ENCODE measurements at places on chromosomes 3 and 15.

- DNase-seq, result no peak
These were observed 465.3 kb upstream of the AGTR1 start for GRCh38 chr3:148232389-148232788.

DNA sequence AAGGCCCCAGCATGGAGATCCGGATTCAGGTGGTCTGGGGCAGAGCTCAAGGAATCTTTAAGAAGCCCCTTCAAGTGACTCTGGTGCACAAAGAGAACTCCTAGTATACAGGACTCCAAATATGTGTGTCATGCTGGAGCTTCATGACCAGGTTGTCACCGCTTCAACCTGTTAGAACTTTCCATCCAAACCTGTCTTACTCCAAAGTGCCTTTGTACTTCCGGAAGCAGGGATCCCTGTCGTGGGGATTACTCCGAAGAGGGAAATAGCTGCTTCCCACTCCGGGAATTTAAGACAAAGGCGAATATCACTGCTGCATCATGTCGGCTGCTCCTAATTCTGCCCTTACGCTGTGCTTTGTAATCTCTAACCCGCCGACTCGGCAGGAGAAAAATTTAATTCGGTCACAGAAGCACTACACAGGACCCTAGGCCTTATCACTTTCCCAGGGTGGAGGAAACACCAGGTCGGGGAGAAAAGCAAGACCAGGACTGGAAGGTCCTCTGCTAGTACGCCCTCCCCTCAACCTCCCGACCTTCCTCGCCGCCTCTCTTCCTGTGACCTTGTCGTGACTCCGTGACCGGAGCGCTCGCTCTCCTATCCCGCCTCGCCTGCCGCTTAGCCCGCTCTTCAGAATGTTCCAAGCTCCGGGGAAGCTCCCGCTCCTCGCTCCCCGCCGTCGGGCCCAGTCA lies 730 bp downstream of the HIGD1A start:
- no peak for DNase-seq

- DNase-seq, result no peak
These were observed 227.7 kb upstream of the CNTN3 start for GRCh38 chr3:74842141-74842540.

DNA sequence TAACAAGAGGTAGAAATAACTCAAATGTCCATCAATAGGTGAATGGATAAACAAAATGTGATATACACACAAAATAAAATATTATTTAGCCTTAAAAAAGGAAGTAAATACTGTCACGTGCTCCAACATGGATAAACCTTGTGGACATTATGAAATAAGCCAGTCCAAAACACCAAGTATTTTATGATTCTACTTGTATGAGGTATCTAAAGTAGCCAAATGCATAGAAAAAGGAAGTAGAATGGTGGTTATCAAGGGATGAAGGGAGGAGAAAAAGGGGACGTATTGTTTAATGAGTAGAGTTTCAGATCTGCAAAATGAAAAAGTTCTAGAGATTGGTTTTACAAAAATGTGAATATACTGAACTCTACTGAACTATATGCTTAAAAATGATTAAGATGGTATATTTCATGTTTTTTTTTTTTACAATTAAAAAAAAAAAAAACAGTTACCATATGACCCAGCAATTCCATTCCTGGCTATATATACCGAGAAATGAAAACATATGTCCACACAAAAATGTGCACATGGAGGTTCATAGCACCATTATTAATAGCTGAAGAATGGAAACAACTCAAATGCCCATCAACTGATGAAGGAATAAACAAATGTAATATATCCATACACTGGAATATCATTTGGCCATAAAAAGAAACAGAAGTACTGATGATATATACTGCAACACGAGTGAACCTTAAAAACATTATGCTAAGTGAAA lies 29.1 kb upstream of the MAP6D1 start:
- DNase-seq, result no peak

DNA sequence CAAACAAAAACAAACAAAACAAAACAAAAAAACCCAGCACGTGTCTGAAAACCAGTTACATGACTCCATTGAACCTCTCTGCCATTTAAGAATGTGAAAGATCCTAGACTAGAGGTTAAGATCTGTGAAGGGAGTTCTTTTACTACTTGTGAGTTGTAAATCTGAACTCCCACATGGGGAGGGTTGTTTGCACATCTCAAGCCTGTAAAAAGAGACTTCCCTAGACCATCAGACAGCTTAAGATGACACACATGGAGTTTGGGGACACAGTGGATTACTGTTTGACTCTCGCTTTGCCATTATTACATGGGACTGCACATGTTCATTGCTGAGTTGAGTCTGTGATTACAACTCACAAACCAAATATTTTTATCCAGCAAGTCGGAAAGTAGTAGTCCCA lies 171.5 kb downstream of the SLC9A9 start:
- no peak for DNase-seq

- no peak for DNase-seq
These were observed 41.4 kb upstream of the FEZF2 start for GRCh38 chr3:62414786-62415185.

DNA sequence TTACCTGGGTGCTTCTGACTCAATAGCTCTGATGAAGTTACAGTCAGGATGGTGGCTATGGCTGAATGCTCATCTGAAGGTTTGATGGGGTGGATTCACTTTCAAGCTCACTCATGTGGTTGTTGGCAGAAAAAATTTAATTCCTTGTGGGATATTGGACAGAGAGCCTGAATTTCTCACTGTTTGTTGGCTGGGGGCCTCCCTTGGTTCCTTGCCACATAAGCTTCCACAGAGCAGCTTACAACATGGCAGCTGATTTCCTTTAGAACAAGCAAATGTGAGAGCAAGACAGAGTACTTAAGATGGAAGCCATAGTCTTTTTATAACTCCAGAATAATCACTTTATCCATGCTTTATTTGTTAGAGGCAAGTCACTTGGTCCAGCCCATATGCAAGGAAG lies 150.6 kb downstream of the PPM1L start:
- DNase-seq, result no peak

- no peak for DNase-seq
These were observed 871.5 kb downstream of the DIPK2A start for GRCh38 chr3:144843099-144843498.

Measured in CD4-positive, alpha-beta T cell treated with Interleukin-4 for 1 hour (primary cell).